ENCODE measurements at places on chromosomes 16 and 17.

- no peak for DNase-seq
These were observed 1.5 kb downstream of the FLCN start for GRCh38 chr17:17235212-17236174.

- no peak for DNase-seq
These were observed 773 bp downstream of the SYNGR3 start for GRCh38 chr16:1990351-1991134.

GRCh38 chr17:56528696-56529095 lies 64.8 kb upstream of the NOG start:
- DNase-seq, result no peak

DNA sequence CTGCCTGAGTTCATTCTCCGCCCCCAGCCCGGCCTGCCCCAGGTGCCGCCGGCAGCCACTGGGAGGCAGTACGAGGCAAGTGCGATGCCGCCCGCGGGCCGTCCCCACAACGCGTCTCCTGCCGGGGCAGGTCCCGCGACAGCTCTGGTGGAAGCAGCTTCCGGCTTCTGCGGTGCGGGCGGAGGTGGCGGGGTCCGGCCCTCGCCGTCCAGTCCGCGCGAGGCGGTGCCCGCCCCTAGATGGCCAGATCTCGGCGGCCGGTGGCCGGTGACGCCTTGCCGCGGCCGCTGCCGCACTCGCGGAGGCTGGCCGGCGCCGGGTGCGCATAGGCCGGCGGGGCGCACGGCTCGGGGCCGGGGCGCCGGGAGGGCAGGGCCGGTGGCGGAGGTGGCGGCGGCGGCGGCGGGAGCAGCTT lies 1.8 kb downstream of the GJD3 start:
- peak; percentile 37 for DNase-seq

DNA sequence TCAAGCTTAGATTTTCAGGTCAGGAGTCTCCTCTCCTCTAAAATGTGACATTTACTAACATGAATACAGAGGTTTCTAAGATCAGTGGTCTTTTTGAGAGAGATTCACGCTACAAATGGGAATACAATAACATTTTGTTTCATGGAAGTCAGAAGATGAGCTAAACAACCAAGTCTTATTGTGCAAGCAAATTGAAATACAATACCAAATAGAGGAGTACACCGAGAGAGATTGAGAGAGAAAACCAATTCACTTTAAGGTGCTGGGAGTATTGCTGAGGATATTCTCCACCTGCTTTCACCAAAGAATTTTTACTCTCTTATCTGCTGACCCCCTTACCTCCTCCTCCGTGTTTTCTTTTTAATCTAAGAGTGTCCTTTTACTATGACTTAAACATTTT lies 11.5 kb downstream of the VEZF1 start:
- no peak for DNase-seq

GRCh38 chr17:11747441-11747840 lies 149.2 kb downstream of the DNAH9 start:
- DNase-seq, result no peak

DNA sequence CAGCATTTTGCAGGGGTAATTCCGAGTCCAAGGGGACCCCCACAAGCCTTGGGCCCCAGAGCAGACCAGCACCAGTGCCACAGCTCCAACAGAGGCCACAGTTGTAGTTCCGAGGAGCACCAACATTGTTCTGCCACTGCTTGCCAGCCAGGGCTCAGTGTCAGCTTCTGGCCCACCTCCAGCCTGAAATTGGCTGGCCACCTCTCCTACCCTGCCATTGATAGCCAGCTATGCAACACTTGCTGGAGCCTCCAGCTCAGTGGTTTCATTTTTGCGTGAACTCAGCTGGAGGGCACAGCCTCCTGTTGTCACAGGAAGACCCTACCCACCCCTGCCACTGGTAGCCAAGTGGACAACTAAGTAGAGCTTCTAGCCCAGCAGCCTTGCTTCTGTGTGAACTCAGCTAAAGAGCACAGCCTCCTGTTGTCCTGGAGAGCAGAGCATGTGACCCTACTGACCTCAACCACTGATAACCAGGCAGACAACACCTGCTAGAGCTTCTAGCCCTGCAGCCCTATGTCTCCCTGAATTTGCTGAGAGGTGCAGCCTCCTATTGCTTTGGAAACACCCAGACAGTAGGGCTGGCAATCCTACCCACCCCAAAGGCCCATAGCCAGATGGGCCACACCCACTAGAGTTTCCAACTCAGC lies 24.9 kb downstream of the HYDIN start:
- no peak for DNase-seq

- DNase-seq, result no peak
These were observed 77.1 kb upstream of the HS3ST3A1 start for GRCh38 chr17:13678841-13679240.

GRCh38 chr17:83144421-83145357 lies 65.3 kb downstream of the METRNL start:
- DNase-seq, result no peak

DNA sequence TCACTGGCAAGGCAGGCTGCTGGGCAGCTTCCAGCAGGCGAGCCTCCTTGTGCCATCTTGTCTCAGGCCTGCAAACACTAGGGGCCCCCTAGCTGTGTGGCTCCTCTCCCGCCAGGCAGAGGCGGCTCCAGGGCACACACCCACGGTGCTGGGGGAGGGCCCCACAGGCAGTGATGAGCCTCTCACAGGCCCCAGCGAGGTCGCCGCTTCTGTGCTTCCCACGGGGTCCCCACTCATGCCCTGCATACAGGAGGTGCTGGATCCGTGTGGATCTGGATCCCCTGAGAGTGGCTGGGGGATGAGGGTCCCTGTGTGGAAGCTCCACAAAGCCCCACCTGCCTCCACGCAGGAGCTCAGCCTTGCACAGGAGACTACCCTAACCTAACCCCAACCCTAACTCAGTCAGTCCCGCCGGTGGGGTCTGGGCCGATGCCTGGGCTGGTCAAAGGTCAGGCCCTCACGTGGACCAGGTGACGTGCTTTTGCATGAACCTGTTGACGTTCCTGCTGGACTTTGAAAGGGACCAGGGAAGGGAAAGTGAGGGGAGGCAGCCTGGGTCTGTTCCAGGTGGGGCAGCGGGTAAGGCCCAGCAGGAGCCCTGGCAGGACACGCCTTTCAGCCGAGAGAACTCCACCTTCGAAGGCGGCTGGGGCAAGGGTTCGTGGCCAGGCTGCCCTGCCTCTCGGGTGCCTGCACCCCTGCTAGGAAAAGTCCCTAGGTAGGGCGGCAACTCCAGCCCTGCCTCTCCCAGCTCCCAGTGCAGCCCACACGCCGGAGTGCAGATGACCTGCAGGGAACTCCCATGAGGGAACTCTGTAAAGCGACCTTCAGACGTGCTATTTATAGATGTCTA lies 5.2 kb downstream of the SECTM1 start:
- DNase-seq, result no peak

GRCh38 chr17:65166787-65167186 lies 29.6 kb downstream of the RGS9 start:
- DNase-seq, result no peak

GRCh38 chr17:35816723-35817122 lies 7.4 kb downstream of the TAF15 start:
- DNase-seq, result no peak

DNA sequence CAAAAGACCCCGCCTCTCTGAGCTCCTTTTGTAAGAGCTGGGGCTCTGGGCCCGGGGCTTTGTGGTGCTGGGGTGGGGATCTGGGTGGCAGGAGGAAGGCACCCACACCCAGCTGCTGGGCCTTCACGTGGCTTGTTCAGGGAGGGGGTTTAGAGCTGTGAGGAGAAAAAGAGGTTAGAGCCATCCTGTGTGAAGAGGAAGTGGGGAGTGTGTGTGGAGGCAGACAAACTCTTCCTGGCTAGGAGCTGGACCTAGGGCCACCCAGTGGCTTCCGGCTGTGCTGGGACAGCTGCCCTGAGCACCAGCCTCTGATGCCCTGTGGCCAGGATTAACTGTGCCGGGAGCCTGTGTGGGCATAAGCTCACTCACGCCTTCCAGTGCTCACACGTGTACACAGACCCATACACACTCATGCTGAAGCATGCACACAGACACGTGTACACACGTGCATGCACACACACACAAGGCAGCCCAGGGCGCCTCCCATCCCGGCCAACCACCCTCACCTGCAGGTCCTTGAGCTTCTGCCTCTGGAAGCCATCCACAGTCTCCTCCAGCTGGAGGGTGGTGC lies 7.4 kb downstream of the CIBAR2 start:
- no peak for DNase-seq
